Left renal cortex interstitium (tissue), 4 donors: ENCODE measurements at places on chromosomes 6 and 20. TPM values are rescaled to one million over a fixed set of nuclear protein-coding genes. Genes with fewer than 3 reads are reported as not detected.

Gene CGAS
- polyA plus RNA-seq, result 3.0 TPM

GRCh38 chr6:141349710-141350109, 783.0 kb upstream of the GJE1 start:
- no peak for DNase-seq

- no peak for DNase-seq
Measured at GRCh38 chr20:35963878-35964277, 4.5 kb upstream of the CNBD2 start.

- no peak for DNase-seq
Measured at GRCh38 chr20:58718121-58718563, 25.5 kb downstream of the NPEPL1 start.

Gene LY6G5C
- 2.4 TPM for polyA plus RNA-seq

DNA sequence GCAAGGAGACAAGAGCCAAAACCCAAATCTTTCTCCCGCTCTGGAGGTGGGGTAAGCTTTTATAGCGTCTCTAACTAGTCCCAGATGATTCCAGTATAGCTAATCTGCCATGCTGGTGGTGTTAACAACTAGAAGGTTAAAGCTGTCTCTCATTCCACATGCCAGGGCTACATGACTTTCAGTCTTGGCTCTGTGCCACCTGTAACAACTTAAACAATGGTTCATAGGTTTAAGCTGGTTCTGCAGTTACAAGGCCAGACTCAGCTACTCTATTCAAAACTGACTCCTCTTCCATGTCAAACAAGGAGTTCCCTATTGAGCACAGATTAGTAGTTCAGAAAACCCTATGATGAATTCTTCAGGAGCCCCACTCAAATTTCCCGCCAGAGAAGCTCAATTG, 128.9 kb downstream of the ELOVL4 start:
- DNase-seq, result no peak

- no peak for DNase-seq
Measured at GRCh38 chr6:12939314-12939713, 222.7 kb downstream of the PHACTR1 start.
